Activated CD8-positive, alpha-beta T cell treated with anti-CD3 and anti-CD28 coated beads for 36 hours (primary cell): ENCODE measurements at places on chromosomes 16 and 17. TPM values are rescaled to one million over a fixed set of nuclear protein-coding genes. Genes with fewer than 3 reads are reported as not detected.

- DNase-seq = peak; percentile 58
Measured at GRCh38 chr17:31008374-31009041, 37.7 kb downstream of the RNF135 start.

Gene KRTAP2-2
- total RNA-seq = not detected

GRCh38 chr16:84854759-84855158, 35.0 kb downstream of the CRISPLD2 start:
- DNase-seq = no peak

- no peak for DNase-seq
Measured at GRCh38 chr17:56274491-56274890, 121.2 kb downstream of the ANKFN1 start.

Gene TBC1D3G
- not detected for total RNA-seq

GRCh38 chr16:88449267-88449561, 3.9 kb upstream of the ZFPM1 start:
- no peak for DNase-seq

GRCh38 chr16:7185689-7186088, 147.0 kb upstream of the RBFOX1 start:
- DNase-seq = no peak

Gene SYNGR2
- 95.1 TPM for total RNA-seq

DNA sequence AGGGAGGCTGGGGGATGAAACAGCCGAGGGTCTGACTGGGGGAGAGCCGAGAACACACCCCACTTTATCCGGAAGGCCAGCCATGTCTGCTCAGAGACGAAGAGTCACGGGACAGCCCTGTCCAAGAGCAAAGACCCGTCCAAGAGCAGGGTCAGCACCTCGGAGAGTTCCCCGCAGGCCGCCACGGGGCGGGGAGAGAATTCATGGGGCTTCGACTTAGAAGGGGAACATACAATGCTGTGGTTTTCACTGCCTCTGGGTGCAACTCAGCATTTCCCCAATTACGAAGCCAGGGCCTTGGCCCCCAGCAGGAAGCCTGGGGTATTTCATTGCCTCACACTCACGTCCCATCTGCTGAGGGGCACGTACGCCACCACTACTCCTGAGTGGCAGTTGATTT, 59.3 kb downstream of the JPH3 start:
- peak; percentile 63 for DNase-seq

Gene TELO2
- 62.1 TPM for total RNA-seq

Gene SMTNL2
- total RNA-seq = not detected

GRCh38 chr17:10117581-10118001, 80.8 kb downstream of the GAS7 start:
- peak; percentile 14 for DNase-seq

Gene HS3ST2
- not detected for total RNA-seq

- peak; percentile 96 for DNase-seq
Measured at GRCh38 chr17:29761040-29761761, 138.5 kb upstream of the CORO6 start.

- no peak for DNase-seq
Measured at GRCh38 chr17:83200751-83201150, 121.3 kb downstream of the METRNL start.

Gene OR1F1
- total RNA-seq = not detected

- DNase-seq = no peak
Measured at GRCh38 chr16:85302018-85302847, 190.0 kb upstream of the CIBAR2 start.

DNA sequence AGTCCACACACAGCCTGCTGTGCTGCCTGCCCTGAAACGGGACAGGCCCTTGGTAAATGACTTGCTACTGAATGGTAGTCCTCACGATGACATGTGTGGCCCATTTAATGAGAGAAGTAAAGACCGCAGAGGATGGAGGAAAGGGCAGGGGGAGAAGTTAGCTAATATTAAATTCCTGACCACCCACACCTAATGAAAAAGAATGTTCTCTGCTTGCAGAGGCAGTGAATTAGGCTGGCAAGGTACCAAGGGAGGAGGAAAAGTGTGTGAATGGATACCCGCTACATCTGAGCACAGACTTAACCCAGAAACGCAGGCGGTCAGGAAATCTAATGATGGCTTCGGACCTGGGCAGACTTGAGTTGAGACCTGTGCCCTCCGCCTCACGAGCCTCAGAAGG, 141.2 kb downstream of the PRKCA start:
- no peak for DNase-seq

Gene REXO5
- 20.4 TPM for total RNA-seq

DNA sequence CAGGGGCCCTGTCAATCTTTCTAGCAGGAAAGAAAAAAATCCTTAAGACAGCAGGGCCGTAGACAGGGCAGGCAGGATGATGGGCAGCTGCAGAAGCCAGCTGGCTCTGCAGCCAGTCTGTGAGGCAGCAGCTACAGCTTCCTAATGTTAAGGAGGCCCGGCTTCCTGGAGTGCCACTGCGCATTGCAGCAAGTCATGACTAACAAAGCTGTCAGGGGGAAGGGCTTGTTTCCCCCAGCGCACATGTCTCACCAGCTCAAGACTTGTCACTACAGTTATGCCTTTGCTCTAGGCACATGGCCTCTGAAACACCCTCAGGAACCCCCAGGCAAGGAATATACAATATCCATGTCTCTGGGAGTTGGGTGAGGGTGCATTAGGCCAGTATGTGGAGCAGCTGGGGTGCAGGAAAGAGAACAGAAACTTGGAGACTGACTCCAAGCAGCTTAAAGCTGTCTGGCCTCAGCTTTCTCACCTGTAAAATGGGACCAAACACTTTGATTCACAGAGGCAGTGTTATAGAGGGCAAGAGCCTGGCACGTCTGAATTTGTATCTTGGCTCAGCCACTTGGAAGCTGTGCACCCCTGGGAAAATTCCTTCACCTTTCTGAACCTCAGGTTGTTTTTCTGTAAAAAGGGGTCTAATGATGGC, 220.0 kb downstream of the HAPSTR1 start:
- no peak for DNase-seq

DNA sequence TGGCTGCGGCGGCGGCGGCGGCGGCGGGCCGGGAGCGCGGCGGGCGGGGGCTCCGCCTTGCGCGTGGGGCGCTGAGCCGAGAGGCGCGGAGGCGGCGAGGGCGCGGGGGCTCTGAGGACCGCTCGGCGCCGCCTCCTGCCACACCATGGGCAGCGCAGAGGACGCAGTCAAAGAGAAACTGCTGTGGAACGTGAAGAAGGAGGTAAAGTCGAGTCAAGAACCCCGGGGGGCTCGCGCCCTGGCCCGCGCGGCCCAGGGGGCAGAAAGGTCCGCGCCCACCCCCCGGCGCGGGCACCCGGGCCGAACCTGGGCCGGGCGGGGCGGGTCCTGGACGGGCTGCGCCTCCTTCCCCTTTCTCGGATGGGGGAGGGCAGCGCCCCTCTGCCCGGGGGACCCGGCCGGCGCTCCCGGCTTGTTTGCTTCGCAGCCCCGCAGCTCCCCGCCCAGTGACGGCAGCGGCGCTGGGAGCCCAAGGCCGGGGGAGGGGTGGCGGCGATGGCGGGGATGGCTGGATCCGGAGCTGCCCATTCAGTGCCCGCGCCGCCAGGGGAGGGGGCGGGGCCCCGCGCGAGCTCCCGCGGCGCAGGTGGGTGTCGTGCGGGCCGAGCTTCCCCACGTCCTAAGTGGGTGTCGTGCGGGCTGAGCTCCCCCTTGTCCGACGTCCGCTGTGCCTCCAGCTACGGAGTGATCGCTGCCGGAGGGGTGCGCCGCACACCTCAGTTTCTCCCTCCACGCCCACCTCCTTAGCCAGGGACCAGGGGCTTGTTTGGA, 428 bp downstream of the SGSM2 start:
- peak; percentile 60 for DNase-seq

Gene ATPAF2
- total RNA-seq = 28.5 TPM

DNA sequence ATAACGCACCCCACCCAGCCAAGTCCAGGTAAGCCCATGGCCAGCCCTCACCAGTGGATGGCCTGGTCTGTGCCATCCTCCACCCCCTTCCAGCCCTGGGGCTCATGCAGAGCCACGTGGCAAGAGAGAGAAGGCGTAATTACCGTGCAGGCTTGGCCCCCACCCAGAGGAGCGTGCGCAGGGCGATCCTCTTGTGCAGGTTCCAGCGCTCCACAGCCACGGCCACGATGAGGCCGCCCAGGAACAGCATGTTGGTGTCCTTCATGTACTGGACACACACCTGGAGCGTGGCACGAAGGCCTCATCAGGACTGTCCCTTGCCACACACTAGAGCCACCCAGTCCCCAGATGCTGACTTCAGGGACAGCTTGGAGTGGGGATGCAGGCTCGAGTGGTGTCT, 6.7 kb downstream of the SLC13A5 start:
- DNase-seq = no peak

GRCh38 chr16:57842601-57843000, 40.3 kb upstream of the KIFC3 start:
- no peak for DNase-seq

Gene VTN
- total RNA-seq = 0.11 TPM

Gene GPRC5C
- 1.2 TPM for total RNA-seq

Gene TXNDC17
- 100.0 TPM for total RNA-seq

GRCh38 chr16:75248536-75249380, 2.7 kb downstream of the BCAR1 start:
- no peak for DNase-seq

Gene KRTAP1-5
- not detected for total RNA-seq

DNA sequence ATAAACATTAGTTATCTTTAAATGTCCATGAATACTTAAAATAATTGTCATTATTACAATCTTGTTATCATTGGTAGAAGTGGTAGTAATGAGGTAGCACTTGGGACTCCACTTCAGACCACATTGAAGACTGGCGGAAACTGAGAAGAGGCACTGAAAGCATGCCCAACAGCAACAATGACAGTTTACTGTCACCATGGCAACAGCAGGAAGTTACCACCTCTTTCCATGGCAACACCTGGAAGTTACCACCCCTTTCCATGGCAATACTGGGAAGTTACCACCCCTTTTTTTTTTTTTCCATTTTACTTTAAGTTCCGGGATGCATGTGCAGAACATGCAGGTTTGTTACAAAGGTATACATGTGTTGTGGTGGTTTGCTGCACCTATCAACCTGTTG, 494.9 kb upstream of the RBFOX1 start:
- no peak for DNase-seq

Gene MYL4
- total RNA-seq = not detected

DNA sequence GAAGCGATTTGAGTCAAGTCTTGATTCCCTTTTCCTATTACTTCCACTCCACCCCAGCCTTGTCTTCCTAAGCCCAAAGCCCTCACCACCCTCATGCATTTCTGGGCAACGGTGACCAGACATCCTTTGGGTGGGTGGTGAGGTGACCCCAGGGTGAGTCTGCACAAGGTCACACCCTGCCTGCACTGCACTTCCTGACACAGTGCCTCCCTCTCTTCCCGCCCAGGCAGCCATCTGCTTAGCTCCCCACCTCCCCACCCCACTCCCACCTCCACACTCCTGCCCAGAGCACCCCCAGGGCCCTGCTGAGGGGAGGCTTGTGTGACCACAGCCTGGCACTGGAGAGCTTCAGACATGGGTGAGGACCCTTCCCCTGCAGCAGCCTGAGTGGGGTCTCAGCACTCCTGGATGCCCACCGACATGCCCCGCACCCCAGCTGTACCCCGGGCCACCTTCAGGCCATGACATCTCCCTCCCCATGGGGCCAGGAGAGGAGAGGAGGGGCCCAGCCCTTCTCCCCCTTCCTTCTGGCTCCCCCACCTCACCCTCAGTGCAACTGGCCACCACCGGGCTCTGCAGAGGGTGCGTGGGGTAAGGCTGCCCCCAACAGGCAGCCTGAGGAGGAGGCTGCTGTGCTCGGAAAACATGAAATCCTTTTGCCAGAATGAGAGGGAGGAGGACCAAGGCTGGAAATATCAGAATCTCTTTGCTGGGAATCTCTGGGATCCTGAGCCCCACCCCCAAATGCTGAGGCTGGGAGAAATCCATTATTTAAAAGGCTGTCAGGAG, 68.6 kb downstream of the CCT6B start:
- DNase-seq = peak; percentile 19

Gene LRRC75A
- total RNA-seq = 1.8 TPM

- no peak for DNase-seq
Measured at GRCh38 chr17:57210972-57211411, 45.3 kb upstream of the MSI2 start.

Gene CDRT15
- total RNA-seq = not detected

DNA sequence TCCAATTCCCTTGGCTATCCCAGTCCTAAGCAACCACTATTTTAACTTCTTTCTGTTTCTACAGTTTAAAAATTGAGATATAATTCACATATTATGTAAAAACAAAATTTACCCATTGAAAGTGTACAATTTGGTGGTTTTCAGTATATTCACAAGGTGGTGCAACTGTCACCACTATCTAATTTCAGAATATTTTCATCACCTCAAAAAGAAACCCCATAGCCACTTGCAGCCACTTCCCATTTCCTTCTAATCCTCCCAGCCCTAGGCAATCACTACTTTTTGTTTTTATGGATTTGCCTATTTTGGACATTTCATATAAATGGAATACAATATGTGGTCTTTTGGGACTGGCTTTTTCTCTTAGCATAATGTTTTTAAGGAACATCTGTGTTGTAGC, 36.1 kb upstream of the NACA2 start:
- DNase-seq = no peak

DNA sequence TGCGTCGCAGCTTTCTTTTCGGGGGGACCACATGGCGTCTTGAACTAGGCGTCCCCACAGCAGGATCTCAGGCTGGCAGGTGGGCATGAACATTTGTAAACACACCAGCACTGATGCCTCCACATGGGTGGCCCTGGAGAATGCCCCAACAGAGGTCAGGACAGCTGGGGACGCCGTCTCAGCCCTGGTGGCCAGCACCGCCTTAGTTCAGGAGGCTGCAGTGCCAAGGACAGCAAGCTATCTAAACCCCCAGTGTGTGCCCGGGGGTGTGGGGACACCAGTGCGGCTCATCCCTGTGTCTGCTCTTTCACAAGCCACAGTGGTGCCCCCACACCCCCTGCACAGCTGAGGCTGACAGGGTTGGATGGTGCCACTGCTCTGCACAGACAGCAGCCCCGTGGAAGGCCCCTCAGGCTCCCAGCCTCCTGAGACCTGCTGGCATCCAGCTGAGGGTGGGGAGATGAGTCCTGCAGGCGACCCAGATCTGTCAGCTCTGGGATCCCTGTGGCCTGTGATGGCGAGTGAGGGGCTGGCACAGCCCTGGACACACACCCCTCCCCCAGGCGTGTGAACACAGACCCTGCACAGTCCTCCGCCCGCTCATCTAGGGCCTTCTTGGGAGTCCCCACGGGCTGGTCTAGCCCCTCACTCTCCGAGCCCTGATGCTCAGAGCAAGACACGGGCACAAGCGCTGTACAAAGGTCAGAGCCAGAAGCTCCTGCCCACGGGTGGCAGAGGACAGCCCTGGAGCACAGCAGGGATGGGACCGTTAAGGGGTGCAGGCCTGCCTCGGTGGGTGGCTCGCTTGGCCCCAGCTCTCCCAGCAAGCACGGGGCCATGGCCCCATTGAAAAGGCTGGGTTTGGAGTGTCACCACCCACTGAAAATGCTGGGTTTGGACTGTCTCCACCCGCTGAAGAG, 10.7 kb downstream of the FSCN2 start:
- no peak for DNase-seq

Gene RNPS1
- 334 TPM for total RNA-seq

Gene TP53TG3
- total RNA-seq = not detected
